Activated naive CD4-positive, alpha-beta T cell treated with anti-CD3 and anti-CD28 coated beads, Interleukin-2, amount 50 U/mL, for 16 hours (primary cell): ENCODE measurements at places on chromosomes 1 and 21.

GRCh38 chr1:59232216-59232615 lies 64.7 kb upstream of the FGGY start:
- DNase-seq = no peak

DNA sequence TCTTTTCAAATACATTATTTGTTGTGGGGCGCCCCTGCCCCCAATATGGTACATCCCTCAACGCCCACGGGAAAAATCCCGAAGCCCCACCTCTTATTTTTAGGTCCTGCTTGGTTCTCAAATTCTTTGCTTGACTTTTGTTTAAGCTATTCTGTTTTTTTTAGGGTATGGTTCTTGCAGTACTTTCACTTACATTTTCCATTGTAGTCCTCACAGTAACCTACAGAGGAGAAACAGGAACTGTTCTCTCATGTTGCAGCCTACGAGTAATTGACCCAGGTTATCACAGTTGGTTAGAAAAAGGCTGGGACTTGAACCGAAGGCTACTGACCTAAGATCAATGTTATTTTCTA lies 697 bp upstream of the C21orf91 start:
- DNase-seq = no peak

DNA sequence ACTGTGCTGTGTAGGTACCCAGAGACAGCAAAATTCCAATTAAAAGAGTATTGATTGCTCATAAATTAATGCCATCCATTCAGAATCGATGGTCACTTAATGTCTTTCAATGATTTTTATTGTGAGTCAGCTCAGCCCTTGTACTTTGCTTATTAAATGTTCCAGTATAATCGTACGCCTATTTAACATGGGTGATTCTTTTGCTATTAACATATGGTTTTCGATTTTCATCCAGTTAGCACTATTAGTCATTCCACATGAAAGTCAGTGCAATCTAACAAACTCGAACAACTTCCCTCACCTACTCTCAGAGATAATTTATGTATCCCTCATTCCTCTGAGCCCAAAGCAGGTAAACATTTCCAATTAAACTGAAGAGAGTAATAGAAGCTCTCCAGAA lies 109.6 kb upstream of the APP start:
- DNase-seq = no peak

GRCh38 chr21:38420140-38420539 lies 78.1 kb downstream of the ERG start:
- DNase-seq = no peak

GRCh38 chr1:67908250-67908936 lies 75.1 kb upstream of the GNG12 start:
- DNase-seq = no peak

GRCh38 chr1:172630868-172631267 lies 28.0 kb upstream of the FASLG start:
- DNase-seq = no peak

DNA sequence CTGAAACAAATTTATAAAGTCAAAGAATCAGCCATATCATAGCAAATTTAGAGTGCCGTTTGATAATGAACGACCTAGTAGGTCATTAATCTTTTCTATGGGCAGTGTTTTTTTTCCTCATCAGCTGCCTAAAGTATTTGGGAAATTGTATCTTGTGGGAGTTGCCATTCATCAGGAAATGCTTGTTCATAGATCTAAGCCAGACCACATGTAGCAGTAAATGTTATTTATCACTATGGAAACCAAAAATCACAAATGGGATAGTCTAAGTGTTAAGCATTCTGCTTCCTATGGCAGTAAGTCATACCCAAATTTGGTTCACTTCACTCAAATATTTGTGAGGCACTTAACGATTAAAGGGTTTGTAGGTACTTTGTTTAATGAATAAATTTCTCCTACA lies 52.9 kb downstream of the LRRC8D start:
- no peak for DNase-seq

GRCh38 chr1:21572221-21572620 lies 63.0 kb downstream of the ALPL start:
- DNase-seq = no peak

DNA sequence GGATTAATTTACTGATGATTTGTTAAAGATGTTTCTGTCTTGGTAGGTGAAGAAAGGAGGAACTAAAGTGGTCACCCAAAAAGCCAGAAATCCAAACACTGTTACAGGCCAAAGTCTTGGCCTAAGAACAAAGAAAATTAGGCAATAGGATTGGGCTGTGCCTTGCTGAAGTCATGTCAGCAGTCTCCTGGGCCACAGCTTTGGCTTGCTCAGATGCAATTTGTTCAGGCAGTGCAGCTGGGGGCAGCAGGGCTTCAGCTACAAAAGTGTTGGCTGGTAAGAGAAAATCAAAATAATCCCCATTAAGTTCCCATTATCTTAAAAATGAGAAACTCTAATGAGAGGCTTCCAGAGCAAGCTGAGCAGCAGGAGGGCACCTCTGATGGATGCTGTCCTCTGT lies 14.0 kb upstream of the RAP1A start:
- no peak for DNase-seq

GRCh38 chr1:58818075-58818474 lies 34.2 kb upstream of the JUN start:
- DNase-seq = no peak

GRCh38 chr1:203099805-203100515 lies 14.1 kb upstream of the MYOG start:
- DNase-seq = no peak

DNA sequence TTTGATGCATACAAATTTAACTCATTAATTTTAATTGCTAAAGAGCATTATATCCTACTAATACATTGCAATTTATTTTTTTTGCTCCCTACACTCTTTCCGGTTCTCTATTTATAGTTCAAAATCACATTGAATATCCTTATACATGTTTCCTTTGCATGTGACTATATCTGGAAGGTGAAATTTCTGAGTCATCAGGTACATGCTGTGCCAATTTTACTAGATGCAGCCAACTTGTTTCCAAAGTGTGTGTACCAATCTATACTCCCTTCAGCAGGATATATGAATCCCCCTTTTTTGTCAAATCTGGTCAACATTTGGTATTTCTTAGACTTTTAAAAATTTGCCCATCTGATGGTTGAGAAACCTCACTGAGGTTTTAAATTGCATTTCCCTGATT lies 602.9 kb upstream of the CAMK1G start:
- DNase-seq = no peak

DNA sequence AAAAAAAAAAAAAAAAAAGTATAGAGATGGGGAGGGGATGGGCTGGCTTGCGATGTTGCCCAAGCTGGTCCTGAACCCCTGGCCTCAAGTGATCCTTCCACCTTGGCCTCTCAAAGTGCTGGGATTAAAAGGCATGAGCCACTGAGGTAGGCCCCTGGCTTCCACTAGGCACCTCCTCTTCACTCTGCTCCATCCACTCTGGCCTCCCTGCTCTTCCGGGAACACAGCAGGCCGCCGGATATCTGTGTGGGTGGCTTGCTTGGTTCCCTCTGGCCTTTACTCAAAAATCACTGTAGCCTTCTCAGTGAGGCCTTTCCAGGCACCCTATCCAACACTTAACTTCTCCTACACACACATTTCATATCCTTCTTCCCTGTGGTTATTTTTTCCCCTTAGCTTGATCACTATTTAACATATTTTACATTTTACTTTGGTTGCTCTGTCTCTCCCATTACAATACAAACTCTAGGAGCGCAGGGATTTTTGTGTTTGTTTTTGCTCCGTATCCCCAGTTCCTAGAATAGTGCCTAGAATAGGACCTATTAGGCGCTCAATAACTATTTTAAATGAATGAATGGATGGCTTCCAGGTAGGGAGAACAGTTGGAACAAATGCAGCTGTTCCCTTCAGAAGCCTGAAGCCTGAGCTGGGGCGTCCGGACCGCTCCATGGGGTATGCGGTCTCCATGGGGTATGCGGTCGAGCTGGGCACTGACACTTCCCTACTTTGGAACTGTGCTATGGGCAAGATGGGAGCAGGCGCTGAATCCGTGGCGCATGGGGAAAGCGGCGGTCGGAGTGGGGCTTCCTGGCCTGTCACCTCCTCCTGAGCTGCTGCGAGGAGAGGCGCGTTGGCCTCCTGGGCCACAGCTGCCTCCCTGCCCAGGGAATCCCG lies 46.7 kb downstream of the H3-3A start:
- no peak for DNase-seq

- no peak for DNase-seq
These were observed 16.2 kb upstream of the CR1L start for GRCh38 chr1:207628776-207629175.

GRCh38 chr1:72547412-72547811 lies 265.1 kb upstream of the NEGR1 start:
- no peak for DNase-seq

DNA sequence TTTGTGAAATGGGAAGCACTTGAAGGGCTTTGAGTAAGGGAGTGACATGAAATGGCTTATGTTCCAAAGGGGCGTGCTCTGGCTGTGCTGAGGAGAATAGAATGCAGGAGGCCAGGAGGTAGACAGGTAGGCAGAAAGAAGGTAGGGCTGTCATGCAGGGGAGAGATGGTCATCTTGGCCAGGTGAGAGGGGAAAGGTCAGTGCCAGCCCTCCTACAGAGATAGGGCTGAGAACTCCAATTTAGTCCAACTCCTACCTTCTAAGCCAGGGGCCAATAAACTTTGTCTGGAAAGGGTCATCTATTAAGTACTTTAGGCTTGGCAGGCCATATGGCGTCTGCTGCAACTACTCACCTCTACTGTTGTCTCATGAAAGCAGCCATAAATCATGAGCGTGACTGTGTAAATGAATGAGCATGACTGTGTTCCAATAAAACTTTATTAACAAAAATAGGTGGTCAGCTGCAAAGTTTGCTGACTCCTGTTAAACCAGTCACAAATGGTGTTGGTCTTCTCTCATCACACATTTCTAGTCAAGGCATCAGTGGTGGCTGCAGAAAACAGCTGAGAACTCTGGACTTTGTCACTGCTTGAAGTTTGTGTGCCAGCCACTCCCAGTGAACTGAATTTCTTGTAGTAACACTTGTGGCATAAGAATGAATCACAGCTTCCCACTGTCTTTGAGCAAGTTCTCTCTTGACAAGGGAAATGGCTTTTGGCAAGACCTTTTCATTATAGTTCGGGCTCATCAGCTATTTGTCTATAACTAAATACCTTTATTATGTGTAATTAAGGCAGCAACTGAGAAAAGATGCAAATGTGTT lies 32.0 kb upstream of the CD2 start:
- DNase-seq = no peak

DNA sequence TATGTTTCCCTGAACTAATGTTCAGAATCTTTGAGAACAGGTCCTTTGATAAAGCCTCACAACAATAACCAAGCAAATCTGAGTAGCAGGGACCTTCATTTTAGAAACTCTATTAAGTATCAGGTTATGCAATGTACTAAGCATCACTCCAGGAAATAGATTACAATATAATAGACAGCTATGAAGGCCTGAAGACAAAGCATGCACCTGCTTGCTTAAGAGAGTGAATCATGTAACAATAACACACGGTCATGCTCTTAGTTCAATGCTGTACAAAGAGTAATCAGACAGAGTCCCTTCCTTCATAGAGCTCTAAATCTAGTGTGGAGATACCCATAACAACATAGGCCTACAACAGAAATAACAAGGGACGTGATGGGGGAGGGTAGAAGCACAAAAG lies 8.1 kb upstream of the CMPK1 start:
- no peak for DNase-seq

GRCh38 chr21:41317458-41317857 lies 857 bp downstream of the FAM3B start:
- DNase-seq = no peak

DNA sequence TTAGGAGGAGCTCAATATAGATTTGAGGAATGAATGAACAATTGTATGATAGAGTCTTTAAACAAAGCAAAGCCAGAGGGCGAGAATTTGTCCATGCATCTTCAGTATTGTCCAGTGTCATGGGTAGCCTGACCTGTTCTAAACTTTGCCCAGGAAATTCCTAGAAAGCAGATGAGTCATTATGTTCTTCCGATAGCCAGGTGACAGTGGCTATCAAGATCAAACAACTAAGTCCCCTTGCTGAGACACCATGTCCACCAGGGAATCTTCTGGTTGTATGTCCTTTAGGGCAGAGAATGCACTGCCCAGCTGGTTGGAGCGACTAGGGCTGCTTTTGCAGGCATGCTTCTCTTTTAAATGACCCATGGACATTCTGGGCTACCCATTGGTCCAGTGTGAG lies 1.8 kb upstream of the SLC26A9 start:
- no peak for DNase-seq

GRCh38 chr1:21490774-21491487 lies 18.3 kb upstream of the ALPL start:
- DNase-seq = peak; percentile 26

- DNase-seq = no peak
These were observed 64.6 kb downstream of the IER5 start for GRCh38 chr1:181152892-181153633.

DNA sequence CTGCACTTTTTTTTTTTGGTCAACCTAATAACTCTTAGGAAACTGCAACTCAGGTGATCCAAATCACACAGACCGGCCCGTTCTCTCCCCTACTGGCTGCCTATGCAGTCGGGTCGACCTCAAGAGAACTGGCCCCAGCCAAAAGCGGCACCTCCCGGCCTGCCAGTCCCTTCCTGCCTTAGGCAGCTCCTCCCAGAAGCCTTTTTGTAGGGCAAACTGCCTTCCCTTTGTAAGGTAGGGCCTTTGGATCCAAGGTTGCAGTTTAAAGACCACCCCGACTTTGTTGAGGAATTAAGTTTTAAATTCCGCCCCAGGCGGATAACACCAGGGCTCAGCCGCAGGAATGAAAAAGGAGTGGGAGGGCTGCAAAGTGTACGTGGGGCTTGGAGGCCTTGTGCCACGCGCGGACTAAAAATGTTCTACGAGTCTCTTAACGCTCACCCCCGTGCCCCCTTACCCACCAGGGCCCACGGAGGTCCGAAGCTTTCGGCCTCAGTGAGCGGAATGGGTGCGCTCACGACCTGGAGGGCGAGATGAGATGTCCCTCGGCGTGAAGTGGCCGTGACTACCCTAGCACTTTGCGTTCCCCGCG lies 642 bp upstream of the ST3GAL3 start:
- peak; percentile 19 for DNase-seq

DNA sequence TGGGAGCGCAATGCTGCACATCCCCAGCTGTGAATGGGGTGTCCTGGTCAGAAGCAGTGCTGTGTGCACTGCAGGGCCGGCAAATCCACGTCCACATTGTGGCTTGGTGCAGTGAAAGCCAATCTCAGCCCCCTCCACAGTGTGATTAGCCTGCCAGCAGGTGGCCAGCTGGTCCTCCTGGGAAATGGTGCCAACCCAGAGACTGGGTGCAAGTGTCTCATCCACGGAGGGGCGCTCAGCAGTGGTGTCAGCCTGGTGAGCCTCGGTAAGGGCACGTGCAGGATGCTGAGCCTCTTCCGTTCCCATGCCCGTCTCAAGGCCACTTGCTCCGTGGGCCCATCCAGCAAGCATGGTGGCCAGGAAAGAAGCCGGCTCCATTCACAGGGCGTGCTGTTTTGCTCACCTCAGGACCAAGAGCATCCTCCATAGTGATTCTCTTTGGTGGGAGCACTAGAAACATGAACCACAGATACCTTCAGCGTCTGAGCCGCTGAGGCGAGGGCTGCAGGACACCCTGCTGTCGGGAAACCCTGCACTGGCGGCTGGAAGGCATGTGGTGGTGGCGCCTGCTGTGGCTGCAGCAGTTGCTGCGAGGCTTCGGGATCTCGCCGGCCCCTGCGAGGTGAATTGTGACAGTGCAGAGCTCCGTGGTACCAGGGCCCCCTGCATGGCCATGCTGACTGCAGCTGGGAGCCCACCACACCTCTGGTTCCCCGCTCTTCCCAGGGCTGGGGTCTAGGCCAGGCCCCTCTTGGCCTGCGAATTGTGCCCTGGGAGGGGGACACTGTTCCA lies 2.0 kb upstream of the SMYD3 start:
- no peak for DNase-seq
